GM06990 (cell line): ENCODE measurements at places on chromosomes 16 and 17.

DNA sequence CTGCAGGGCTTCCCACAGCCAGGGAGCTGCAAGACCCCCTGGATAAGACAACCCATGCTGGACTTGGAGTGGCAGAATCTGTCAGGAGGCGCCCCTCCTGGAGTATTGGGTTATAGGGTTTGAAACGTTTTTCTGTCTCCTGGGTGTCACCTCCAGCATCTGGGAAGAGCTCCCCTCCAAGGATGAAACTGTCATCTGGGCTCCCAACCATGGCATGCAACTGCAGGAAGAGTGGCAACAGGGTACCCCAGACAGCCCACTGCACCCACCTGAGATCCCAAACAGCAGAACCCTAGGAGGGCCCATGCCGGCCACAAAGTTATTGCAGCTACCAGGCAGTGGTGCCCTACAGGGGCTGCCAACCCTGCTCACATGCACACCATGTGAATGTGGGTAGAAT, 636 bp upstream of the GSG1L start:
- no peak for DNase-seq

DNA sequence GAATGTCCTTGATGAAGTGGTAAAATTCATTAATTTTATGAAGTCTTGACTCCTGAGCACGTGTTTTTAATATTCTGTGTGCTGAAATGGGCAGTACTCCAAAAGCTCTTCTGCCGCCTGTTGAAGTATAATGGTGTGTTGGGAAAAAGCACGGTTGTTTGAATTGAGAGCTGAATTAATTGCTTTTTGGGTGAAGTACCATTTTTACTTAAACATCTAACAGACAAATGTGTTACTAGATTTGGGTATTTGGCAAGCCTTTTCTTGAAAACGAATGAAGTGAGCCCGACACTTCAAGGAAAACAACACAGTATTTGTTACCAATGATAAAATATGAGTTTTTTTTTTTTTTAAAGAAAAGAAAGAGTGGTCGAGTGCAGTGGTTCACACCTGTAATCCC, 22.5 kb downstream of the WWP2 start:
- DNase-seq = no peak

- no peak for DNase-seq
Observed at GRCh38 chr17:78979780-78980623, at the start of gene LGALS3BP. TSS of gene LGALS3BP (minus strand) at chr17:78979923. CDS start at chr17:78977191, 2,732 bp downstream.

DNA sequence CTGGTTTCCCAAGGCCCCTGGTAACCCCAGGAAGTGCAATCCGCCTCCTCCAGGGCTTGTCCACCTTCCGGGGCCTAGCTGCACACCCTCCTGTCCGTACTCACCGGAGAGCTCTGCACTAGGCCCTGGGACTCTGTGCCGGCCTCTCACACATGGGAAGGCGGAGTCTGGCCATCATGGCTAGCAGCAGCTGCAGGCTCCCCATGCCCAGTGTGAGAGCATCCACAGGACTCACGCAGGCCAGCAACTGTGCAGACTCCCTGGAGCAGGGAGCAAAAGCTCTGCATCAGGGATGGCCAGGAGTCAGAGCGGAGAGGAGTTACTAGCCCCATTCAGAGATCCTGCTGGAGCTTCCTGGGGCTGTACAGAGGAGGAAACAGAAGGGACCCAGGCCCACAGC, 20.2 kb downstream of the FOXN1 start:
- no peak for DNase-seq

DNA sequence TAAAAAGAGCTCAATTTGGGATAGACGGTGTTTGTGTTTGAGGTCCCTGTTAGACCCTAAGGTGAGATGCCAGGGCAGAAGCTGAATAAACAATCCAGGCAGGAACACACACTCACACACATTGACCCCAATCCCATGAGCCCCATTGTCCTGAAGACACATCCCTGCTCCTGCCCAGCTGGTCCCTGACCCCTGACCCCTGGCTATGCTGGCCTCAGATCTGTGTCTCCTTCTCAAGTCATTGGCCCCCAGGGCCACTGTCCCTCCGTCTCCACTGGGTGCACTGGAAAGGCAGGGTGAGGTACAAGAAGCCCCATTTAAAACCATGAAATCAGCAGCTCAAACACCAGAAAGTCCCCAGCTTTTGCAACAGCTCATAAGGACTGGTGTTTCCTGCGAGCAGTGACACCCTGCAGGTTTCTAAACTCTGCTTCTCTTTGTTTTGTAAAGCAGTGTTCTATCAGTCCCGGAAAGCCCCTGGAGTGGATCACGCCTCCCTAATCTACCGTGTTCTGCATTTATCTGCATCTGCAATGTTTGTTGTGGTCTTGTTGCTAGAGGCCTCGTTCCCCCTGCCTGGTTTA, 18.0 kb upstream of the ASGR2 start:
- DNase-seq = peak; percentile 80

GRCh38 chr17:72280881-72281280, 160.1 kb downstream of the SOX9 start:
- no peak for DNase-seq

DNA sequence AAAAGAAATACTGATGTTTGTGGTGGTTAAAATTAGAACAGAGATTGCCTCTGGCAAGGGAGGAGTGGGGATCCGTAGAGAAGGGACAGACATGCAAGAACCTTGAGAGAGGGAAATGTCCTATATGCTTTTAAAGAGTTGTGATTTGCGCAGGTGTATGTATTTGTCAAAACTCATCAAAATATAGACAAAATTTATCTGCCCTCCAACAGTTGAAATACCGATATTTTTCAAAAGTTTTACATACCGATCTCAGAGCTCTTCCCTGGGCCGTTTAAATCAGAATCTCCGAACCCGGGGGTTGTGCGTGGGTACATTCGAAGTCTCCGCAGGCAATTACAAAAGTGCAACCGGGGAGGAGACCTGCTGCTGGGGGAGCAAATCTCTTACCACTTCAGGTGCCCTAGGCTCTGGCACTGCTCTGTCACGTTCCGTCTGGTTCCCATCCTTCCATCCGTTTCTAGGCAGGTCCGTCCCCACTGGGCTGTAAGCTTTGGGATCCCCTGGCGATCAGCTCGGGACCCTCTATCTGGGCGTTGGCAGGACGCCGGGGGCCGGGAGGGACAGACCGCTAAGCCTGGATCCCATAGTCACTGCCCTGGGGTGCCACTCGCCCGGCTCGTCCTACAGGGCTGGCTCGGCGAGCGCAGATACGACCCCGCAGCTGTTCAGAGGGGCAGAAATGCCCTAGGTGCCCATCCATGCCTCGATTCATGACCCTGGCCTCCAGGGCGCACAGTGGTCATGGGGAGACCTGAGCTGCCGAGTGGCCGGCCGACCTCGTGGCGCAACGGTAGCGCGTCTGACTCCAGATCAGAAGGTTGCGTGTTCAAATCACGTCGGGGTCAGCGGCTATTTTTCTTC, 4.2 kb downstream of the BORCS6 start:
- peak; percentile 87 for DNase-seq

- DNase-seq = no peak
Observed at GRCh38 chr17:47713980-47714700, 18.9 kb upstream of the TBX21 start.

DNA sequence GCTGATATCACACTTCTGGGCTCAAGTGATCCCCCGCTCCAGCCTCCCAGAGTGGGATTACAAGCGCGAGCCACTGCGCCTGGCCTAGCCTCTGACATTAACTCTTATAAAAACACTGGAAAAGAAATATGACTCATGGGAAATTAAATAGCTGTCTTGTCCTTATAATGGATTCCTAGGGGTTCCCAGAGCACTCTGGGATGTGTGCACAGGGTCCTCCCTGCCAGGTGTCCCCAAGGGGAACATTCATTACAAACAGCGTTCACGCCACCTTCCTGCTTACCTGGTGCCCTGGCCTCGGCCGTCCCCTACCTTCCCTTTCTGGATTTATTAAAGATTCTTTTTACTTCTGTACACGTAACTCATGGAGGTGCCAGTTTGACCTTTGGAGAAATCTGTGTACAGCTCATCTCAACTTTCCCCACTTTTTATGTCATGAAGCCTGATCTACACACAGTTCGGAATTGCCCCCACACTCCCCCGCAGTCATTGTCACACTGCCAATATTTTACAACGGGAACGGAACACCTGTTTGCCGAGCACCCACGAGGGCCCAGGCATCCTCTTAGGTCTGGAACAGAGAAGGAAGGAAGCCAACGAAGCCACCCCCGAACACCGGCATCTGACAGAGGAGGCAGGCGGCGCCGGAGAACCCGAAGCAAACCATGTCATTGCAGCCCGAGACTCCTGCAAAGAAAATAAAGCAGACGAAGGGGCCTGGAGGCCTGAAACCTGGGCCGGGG, 39.7 kb upstream of the MEAK7 start:
- DNase-seq = no peak

GRCh38 chr16:12784076-12784475, 19.6 kb downstream of the CPPED1 start:
- no peak for DNase-seq

GRCh38 chr16:11570806-11571205, 15.9 kb downstream of the LITAF start:
- DNase-seq = no peak

- no peak for DNase-seq
Observed at GRCh38 chr17:18261146-18261515, 669 bp downstream of the MIEF2 start.

- no peak for DNase-seq
Observed at GRCh38 chr17:57817299-57817698, 32.5 kb downstream of the MRPS23 start.

DNA sequence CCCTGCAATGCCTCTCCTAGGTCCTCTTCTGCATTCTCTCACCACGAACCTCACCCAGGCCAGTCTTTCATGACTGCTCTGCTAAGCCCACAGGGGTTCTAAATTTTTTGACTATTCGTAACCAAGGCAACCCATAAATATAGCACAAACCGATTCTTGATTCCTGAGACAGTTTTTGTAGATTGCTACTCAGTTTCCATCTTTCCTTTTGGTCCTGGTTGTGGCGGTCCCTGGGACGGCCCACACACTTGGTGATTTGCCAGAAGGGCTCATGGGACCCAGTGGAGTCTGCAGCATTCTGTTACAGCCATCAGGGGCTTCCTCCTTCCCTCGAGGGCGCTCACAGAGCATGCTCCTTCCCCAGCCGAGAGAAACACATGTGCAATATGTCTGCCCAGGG, 23.4 kb upstream of the MGAT5B start:
- DNase-seq = no peak

DNA sequence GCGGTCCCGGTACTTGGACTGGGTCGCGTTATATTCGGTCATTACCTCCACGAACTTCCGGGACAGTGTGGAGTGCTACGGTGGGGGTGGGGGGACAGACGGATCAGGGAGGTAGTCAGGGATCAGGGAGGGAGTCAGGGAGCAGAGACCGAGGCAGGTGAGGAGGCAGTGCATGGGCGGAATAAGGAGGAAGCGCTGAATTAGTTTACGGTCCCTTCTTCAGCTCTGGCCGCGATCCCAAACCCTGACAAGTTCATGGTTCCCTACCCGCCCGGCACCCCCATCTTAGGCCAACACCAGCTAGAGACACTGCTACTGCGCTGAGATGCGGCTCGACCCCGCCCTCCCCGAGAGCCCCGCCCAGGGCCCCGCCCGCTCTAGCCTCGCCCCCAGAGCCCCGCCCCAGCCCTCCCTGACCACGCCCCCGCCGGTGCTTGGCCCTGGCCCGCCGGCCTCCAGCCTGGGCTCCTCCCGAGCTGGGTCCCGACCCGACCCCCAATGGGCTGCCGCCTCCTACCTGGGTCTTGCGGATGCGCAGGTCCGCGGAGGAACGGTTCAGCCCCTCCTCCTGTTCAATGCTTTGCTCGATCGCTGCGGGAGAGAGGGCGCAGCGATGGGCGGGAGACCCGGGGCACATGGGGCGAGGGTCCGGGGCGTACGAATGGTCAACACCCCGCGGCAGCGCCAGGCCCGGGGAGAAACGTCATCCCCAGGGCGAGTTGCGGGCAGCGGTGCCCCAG, 12.1 kb downstream of the HSD3B7 start:
- peak; percentile 84 for DNase-seq

GRCh38 chr17:8470447-8471047, 34.9 kb downstream of the NDEL1 start:
- no peak for DNase-seq

DNA sequence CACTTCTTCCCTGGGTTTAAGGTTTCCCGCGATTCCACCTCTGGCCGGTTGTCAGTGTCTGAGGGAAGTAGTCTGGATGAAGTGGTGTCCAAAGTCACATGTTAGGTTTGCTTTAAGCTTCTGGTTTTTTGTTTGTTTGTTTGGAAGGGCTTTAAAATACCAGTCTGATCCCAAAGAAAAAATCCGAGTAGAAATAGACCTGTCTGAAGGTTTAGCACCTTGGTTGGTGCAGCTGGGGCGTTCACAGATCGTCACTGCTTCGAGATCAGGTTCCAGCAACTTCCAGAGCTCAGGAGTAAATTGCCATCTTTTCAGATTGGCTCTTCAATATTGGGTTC, 567 bp downstream of the TMEM97 start:
- DNase-seq = no peak

DNA sequence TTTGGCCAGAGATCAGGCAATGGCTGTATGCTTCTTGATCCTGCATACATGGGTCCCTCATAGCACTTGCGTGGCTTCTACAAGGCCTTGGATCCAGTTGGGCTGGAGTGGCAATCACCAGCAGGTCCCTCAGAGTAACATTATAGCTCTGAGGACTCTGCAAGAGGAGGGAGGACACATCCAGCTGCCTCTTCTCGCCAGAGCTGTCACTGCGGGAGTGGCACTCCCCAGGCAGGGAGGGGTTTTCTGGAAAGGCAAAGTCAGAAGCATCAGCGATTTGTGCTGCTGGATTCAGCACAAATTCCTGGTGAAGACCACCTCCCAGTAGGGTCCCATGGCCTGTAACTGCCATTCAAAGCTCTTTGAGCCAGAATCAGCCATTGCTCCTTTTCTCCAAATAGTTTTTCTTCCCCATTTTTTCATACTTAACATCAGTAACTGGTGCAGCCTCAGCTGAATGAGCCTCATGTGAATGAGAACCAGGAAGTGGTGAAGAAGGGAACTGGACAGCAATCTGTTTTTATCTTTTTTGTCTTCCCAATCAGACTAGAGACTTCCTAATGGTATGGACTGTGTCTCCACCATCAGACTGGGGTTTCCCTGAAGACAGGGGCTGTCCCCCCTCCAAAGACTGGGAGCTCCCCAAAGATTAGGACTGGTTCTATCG, 40.6 kb upstream of the HOXB13 start:
- DNase-seq = no peak

DNA sequence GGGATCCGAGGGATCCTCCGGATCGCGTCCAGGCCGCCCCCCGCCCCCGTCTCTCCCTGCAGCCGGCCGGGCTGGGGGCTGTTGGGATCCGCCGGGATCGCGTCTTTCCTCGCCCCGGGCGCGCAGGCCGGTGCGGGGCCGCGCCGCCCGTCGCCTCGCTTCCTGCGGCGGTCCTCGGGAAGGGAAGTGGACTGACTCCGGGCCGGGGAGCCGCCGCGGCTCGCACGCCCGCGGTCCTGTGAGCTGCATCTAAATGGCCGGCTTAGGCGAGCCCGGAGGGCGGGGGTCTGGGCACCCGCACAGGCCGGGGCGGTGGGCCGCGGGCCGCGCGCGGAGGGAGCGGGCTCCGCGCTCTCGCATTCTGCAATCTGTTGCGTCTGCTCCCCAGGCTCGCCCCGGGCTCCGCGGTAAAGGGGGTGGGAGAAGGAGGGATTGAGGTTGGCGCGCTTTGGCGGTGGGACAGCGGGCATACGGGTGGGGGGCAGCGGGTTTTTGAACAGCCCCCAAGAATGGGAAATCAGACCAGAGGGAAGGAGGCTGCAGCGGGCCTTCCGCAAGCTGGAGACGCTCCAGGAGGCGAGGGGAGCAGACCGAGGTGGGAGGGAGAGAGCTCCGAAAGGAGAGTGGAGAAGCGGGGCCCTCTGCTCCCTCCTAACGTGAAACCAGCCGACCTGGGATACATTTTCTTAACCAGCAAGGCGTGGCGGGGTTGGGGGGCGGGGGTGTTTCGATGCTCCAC, 2.2 kb downstream of the TMEM132E start:
- DNase-seq = no peak
